M059J (cell line): ENCODE measurements at places on chromosomes 2 and 18. TPM values are rescaled to one million over a fixed set of nuclear protein-coding genes. Genes with fewer than 3 reads are reported as not detected.

GRCh38 chr2:3778851-3779495 is 75.6 kb downstream of the DCDC2C start:
- DNase-seq, result no peak

DNA sequence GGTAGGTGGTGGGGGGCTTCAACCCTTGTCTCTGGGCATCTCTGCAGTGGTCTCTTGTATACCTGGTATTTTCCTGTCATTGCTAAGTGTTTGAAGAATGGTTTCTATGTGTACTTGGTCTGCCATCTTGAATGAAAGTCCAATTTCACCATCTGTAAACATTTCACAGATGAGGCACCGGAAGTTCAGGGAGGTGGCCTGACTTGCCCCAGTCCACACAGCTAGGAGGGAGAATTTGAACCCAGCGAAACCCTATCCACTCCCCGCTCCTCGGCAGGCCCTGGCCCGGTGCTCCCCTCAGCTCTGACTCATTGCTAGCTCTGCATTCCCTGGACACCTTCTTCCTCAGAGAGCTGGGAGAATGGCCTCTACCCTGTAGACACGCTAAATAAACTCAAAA is 30.5 kb downstream of the ZAP70 start:
- DNase-seq, result no peak

GRCh38 chr18:79413426-79413825 is 17.7 kb downstream of the NFATC1 start:
- DNase-seq, result no peak

- no peak for DNase-seq
These were observed 371.1 kb downstream of the FIGN start for GRCh38 chr2:163364736-163365135.

DNA sequence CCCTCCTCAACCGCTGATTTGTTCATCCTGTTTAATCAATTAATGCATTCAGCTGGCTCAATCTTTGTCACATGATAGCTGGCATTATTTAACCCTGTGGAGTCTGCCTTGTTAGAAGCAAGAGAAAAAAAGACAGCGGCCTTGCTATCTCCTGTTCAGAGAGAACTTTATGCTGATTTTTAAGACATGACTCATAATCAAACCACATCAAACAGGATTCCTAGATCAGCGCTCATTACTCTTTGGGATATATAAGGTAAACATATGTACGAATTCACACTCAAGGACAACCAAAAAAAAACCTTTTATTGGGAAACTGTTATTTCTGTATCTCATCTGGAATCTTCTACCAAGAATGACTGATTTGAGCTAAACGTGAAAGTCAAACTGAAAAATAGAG is 195.1 kb downstream of the C1D start:
- peak; percentile 83 for DNase-seq

- no peak for DNase-seq
These were observed 2.4 kb downstream of the MEX3C start for GRCh38 chr18:51195086-51195450.

DNA sequence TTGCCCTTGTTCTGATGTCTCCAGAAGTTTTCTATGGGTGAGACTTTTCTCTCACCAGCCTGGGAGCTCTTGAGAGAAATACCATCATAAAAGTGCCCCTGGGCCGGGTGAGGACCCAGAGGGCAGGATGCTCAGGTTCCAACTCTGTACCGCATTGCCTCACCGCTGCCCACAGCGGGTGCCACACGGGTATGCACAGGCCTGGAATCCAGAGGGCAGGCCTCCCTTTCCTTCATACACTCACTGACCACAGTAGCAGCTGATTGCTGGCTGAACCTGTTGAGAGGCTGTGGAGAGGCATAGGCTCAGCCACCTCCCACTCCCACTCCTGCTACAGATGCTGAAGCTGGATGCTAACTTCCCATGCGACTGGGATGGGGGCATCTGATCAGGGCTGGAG is 293.8 kb downstream of the CYP26B1 start:
- no peak for DNase-seq

DNA sequence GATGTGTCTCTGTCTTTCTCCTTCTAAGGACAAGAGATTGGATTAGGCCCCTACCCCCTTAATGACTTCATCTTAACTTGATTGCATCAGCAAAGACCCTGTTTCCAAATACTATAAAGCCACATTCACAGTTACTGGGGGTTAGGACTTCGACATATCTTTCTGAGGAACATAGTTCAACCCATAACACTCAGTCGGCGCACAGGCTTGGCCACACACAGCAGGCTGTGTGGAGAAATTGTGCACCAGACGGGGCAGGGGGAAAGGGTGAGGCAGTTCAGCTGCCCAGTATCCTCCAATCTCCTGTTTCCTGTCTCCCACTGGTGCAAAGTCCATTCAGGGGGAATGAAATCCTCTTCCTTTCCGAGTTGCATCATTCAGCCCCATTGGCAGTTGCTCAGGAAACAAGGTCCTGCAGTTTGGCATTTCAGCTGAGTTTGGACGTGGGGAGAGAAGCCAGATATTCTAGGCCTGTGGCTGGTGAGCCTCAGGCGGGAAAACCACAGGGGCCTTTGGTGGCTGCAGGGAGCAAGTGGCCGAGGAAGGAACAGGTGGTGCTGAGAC is 9.4 kb upstream of the RAPGEF4 start:
- DNase-seq, result peak; percentile 12

DNA sequence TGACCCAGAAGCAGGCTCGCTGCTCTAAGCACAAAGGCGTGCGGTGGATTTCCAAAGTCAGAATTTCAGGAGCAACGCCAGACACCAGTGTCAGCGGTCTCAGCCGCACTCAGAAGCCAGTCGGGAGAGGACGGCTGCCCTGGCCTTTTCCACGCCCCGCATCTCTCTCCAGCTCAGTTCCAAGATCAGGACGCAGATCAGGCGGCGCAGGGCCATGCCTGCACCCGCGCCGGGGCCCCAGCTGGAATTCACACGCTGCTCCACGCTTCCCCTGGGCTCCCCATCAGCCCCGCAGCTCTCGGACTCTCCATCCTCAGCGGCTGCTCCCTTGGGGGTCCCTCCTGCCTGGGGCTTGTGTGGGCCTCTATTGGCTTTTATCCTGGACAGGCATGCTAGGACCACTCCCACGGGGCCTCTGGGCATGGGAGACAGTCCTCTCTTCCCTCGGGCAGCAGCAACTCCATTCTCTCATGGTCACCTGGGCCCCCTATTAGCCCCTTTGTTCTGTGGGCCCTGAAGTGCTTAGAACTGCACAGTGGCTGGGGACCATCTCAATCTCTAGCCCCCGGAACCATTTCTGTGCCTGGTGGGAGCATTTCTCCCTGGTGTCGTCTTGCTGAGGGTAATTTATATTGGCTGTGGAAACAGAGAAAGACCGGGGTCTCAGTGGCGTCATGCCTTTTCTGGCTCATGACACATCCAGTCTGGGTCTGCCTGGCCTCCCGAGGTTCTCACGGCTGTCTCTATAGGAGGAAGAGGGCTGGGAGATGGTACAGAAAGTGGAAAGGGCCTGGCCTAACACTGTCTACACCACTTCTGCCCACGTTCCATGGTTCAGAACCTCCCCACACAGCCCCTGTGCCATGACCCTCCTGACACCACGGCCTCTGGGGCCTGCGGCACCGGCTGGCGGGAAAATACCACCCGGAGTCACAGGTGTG is 14.9 kb upstream of the TMEM18 start:
- DNase-seq, result no peak

DNA sequence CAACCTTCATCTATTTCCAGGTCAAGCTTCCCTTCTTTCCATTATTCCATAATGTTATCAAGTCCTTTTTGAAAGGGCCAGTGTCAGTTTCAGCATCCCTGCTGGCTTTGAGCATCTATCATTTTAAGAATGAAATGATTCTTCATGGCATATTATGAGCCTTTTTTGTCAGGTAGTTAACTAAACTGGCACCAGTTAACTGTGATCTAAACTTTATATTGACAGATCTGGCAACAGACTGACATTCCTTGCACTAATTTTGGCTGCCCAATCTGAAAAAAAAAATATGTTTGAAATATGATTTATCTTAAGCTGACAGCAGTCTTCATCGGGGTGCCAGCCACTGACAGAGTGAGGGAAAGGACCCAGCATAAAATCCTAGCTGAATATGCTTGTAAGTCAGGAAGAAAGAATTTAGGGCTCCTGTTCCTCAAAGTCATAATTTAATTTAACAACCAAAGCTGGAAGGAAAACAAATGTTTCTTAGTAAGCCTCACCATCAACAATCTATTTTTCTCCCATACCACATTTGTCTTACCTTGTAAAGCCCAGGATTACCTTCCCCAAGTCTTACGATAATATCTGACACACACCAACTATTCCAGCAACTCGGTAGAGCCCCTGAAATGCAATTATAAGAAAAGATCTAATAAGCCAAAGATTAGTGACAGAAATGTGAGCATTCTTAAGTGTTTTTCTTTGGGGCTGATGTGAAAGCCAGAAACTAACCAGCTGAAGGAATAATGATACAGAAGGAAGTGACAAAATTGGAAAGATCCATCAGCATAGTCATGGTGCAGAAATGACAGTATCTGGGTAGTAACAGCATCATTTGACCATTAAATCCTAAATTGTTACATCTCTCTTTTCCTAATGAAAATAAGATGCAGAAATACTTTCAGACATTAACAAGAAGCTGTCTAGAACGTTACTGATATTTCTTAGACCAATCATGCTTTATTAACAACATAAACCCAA is 228.1 kb downstream of the RBM43 start:
- DNase-seq, result no peak

- DNase-seq, result no peak
These were observed 311.6 kb upstream of the PIK3C3 start for GRCh38 chr18:41643427-41643826.

- DNase-seq, result peak; percentile 99
These were observed 73.3 kb upstream of the KLF7 start for GRCh38 chr2:207238831-207239701.

GRCh38 chr2:75605770-75606529 is 40.6 kb upstream of the MRPL19 start:
- peak; percentile 99 for DNase-seq

GRCh38 chr2:184769023-184769422 is 170.7 kb downstream of the ZNF804A start:
- DNase-seq, result no peak

DNA sequence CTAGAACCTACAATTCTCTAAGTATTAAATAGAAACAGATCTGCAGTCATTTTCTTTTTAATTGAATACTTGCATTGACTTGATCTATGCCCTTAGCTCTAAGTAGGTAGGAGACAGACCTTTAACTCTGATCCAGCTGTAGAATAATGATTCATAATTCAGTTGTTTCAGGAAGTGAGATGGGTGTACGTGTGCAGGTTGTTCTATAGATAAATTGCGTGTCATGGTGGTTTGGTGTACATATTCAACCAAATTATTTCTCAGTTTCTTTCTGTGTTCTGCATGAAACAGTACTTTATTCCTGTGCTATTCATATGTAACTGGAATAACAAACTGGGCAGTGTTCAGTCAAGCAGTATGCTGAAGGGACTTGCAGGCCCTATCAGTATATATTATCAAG is 34.3 kb upstream of the CD226 start:
- DNase-seq, result no peak

- DNase-seq, result no peak
These were observed 151.2 kb downstream of the NDUFA10 start for GRCh38 chr2:239873656-239874635.

DNA sequence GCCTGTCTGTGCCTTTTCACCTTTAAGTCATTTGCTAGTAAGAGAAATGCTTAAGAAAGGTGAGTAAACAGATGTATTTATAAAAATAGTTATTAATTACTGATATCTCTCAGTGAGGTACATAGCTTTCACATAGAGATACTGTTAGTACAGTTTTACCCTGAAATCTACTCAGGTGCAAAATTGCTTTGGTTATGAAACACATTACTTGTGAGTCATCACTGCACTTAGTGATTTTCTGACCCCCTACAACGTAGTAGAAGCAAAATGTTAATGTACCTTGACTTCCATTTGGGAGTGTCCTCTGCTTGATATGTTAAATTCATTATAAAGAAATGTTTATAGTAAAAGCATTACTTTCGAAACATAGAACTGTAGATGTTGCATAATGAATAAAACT is 6.5 kb downstream of the GLS start:
- peak; percentile 64 for DNase-seq

GRCh38 chr2:130850788-130851623 is 14.3 kb downstream of the ARHGEF4 start:
- DNase-seq, result no peak

DNA sequence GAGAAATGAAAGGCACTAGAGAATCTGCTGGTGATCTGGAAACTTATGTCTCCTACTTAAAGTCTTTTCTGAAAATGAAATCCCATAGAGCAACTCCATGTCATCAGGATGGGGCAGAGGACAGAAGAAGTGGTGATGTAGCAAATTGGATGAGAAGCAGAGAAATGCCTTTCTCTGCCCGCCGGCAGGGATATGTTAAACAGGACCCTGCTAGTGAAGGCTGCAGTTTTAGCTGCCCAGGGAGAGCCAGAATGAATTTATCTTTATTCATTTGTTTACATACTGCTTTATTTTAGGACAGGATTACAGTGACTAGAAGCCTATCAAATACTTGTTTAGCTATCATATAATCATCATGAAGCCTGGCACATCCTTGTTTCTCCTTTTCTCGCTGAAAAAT is 247.0 kb downstream of the DOK6 start:
- peak; percentile 27 for DNase-seq

GRCh38 chr18:34339155-34339554 is 114.4 kb upstream of the NOL4 start:
- DNase-seq, result no peak

Gene TCF23
- total RNA-seq, result not detected in 2 replicates

Gene IL36A
- total RNA-seq, result not detected in 2 replicates

Gene MAPK4
- not detected in 2 replicates for total RNA-seq

Gene SAG
- total RNA-seq, result not detected in 2 replicates

Gene CD226
- 0.10 and 3.8 TPM in 2 replicates for total RNA-seq

Gene IL36RN
- total RNA-seq, result 0.02 TPM in 1 of 2 replicates, not detected in the other

Gene DYSF
- total RNA-seq, result 0.27 and 0.81 TPM in 2 replicates

Gene TSHZ1
- 5.5 and 5.9 TPM in 2 replicates for total RNA-seq

Gene PSD4
- 6.4 and 14.7 TPM in 2 replicates for total RNA-seq

Gene DNER
- 13.9 and 21.5 TPM in 2 replicates for total RNA-seq

Gene SCN7A
- total RNA-seq, result not detected in 2 replicates

Gene LCT
- not detected in 2 replicates for total RNA-seq

Gene SCG2
- 14.0 and 18.0 TPM in 2 replicates for total RNA-seq

Gene HOXD8
- total RNA-seq, result 0.49 and 0.84 TPM in 2 replicates
